ENCODE measurements at places on chromosomes 5 and 9.

DNA sequence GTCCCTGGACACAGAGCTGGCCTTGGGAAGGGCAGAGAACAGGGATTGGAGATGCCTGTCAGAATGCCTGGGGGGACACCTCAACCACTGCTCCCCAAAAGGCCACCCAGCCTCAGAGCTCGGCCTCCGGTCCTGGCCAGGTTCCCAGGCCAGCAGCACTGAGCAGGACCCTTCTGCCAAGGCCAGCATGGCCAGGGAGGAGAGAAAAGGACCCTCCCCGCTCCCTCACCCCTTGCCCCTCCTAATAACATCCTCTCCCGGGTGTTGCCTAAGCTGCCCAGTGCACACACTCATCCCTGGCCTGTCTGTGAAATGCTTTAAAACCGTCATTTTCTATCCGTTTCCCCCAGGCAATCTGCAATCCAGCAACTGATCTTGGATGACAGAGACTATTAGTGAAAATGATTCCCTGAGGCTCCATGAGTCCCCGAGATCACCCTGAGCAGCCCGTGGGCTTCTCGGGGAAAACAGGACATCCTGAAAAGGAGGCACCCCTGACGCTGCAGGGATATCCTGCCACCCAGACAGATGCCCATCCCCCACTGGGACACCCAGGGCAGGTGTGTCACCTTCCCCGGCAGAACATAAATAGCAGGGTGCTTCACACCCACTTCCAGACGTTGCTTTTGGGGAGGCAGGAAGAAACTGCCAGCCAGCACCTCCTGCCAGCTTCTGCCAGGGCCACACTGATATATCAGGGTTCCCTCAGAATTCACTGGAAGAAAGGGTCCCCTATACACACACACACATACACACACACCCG, 75.3 kb downstream of the ADAMTS2 start:
- no peak for DNase-seq

DNA sequence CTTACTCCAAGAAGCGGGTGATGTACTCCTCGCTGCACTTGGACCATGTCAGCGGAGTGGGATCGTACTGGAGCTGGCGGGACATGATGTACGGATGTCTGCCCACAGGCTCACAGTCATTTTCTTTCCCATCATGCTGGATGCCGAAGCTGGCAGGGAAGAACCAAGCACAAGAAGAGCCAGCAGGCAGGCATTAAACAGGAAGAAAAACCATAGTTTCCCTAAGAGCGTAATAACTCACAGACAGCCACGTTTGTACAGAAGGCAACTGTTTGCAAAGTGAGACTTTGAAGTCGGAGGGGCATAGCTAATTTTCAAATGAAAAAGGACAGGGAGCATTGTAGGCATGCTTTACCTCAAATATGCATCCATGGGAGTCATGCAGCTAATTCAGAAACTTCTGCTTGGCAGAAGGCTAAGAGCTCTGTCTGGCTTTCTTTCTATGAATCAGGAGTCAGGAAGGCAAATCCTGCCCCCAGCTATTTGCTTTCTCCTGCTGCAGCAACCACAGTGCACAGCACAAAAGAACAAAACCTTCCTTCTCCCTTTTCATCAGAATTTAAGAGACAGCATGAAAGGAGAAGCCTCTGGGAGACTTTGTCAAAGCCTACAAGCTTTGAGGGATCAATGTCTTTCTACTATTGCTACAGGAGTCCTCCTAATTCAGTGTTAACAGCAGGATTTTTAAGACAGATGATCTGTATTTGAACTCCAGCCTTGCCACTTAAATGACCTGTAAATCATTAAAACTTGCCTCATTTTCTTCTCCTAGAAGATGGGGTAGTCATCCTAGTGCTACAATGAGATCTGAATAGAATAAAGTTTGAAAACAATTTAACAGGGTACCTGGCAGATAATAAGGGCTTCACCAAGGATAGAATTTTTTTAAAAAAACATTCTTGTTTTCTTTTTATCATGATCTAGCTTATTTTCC, 209.1 kb downstream of the TARS1 start:
- no peak for DNase-seq

DNA sequence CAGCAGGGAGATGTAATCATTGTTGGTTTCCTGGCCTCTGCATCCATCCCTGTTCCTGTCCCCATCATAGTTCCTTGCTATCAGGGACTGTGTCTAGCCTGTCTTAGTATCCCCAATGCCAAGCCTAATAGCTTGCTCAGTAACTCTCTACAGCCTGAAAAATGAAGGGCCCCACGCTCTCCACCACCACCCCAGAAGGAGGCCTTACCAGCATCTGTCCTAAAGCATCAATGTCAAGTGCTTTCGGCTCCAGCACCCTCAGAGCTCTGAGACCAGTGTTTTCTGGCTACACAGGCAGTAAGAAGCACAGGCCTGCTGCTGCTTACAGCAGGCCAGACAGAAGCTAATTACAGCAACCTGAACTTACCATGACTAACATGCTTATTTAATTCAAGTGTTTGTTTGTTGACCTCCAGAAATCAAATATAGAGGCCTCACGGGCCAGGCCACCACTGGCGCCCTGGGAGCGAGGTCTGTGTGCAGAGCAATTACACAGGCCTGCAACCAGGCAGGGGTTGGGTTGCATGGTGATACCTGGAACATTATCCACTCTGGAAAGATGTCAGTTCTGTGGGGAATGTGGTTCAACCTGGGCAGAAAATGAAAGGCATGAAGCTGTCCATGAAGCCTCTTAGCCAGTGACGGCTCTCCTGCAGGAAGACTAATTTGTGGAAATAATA, 124.3 kb downstream of the SLC1A3 start:
- DNase-seq = no peak

DNA sequence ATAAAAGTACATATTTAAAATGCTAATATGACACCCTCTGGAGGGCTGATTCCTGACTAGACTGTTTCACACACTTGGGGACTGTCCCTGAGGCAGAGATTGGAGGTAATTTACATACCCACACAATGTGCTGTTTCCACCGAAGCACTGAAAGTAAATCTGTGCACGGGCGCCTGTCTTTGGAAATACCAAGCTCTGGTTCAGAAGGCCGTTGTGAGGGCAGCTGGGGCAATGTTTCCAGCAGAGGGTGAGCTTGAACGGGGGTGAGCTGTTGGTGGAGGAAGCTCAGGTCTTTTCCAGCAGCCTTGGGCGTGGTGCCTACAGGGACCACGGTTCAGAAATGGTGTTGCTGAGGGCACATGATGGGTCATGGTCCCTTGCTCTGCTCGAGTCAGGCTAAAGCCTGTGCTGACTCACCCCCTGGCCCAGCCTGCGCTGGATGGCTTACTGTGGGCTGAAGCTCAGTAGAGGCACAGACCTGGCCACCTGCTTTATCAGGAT, 25.8 kb upstream of the HMCN2 start:
- DNase-seq = peak; percentile 65

DNA sequence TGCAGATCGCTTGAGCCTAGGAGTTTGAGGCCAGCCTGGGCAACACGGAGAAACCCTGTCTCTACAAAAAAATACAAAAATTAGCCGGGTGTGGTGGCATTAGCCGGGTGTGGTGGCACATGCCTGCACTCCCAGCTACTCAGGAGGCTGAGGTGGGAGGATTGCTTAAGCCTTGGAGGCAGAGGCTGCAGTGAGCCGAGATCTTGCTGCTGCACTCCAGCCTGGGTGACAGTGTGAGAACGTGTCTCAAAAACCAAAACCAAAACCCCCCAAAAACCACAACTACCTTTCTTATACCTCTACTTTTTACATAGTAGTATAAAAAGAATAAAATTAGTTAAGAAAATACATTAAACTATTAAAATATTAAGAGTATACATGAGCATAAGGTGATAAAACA, 121.2 kb downstream of the RAPGEF6 start:
- no peak for DNase-seq

- DNase-seq = no peak
These were observed 10.9 kb downstream of the CLPTM1L start for GRCh38 chr5:1333986-1334385.

DNA sequence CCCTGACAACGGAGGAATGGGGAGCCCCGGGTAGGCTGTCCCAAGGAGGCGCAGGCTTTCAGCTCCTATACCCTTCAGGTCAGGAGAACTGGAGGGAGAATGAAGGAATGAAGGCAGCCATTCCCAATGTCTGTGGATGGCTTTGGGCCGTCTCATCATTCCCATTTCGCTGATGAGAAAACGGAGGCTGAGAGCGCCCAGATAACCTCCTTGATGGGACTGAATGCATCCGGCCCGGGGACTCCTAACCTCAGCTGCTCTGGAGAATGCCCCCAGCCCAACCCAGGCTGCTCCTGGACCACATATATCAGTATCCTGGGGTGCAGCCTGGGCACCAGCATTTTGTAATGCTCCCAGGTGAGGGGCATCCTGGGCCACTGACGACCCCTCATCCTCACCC, 52.6 kb upstream of the RNU6ATAC start:
- no peak for DNase-seq

GRCh38 chr5:124741711-124742496, 4.5 kb downstream of the ZNF608 start:
- no peak for DNase-seq

- DNase-seq = no peak
These were observed at the start of gene DMRT1 for GRCh38 chr9:841371-842209. Gene DMRT1 (plus strand): TSS chr9:841697. CDS start chr9:841839, 142 bp downstream.

- DNase-seq = no peak
These were observed 653.7 kb downstream of the CDH18 start for GRCh38 chr5:19334278-19334677.

DNA sequence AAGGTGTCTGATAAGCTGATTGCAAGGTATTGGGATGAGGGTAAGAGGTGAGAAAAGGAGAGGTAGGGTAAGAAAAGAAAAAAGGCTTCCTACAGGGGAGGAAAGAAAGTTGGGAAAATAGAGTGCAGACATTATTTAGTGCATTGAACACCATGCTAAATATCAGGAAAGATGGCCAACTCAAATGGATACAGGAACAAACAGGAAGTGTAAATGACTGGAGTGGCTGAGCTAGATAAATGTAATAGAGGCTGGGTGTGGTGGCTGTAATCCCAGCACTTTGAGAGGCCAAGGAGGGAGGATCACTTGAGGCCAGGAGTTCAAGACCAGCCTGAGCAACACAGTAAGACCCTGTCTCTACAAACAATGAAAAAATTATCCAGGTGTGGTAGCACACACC, 32.2 kb downstream of the OTP start:
- no peak for DNase-seq

GRCh38 chr9:29203244-29203930, 1630.1 kb upstream of the C9orf72 start:
- no peak for DNase-seq

DNA sequence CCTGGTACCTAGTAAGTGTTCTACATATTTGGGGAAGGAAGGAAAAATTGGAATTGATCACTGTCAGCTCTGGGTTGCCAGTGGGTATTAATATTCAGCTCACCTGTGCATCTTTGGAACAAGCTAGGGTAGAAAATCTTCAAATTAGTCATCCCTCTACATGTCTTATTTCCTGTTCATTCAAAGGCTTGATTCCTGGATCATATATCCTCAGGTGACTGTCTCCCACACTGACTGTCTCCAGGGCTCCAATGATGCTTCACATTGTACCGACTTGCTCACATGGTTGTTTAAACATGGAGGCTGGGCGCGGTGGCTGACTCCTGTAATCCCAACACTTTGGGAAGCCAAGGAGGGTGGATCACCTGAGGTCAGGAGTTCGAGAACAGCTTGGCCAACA, 11.6 kb upstream of the SUSD1 start:
- DNase-seq = no peak

DNA sequence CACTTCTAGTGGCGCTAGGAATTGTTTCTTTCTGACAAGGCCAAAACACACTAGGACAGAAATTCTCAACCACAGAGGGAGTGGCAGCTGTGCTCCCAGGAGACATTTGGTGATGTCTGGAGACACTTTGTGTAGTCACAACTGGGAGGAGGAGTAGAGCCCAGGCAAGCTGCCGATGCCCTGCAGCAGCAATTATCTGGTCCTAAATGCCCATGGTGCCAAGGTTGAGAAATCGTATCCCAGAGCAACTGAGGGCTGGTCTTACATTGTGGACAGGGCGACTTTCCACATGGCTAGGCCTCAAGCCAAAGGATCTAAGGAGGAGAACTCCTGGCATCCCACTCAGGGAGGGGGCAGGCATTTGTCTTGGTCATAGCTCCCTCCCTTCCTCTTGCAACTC, 259.9 kb downstream of the GADD45G start:
- DNase-seq = no peak

- no peak for DNase-seq
These were observed 276.7 kb upstream of the KIF2A start for GRCh38 chr5:62029303-62029702.

DNA sequence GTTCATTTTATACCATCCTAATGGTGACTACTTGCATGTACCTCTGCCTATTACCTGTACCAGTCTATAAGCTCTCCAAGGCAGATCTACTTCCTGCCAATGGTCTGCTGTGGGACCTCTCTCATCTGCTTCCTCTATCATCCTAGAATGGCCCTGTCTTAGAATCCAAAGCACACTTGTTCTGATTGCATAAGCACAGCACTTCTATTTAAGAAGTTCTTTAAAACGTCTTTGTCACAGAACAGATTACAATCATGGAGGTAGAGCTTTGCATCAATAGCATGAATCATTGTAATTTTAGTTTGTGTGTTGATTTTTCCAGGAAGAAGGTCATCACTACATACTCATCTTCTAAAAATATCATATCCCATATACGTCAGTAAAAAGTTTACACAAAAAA, 131.8 kb upstream of the ACOT12 start:
- DNase-seq = peak; percentile 47

GRCh38 chr5:174309131-174309795, 263.8 kb downstream of the NSG2 start:
- DNase-seq = no peak

DNA sequence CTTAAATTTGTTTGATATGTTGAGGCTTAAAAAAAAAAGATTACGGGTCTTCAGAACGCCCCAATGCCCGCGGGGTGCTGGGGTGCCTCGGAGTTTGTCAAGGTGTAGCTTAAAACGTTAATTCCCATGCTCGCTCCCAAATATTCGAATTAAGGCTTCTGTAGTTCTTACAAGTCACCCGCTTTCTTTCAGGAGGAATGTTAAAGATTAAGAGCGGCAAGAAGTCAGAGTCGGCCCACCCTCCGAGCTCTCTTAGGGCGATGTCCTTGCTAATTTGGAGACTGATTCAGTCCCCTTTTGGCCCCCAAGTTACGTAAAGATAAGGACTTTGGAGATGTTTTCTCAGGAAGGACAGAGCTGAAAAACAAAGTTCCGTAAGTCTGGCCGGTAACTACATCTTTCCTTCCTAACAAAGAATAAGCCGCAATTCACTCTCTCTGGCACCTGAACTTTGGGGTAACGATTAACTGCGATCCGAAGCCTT, 746 bp upstream of the NPM1 start:
- peak; percentile 25 for DNase-seq

DNA sequence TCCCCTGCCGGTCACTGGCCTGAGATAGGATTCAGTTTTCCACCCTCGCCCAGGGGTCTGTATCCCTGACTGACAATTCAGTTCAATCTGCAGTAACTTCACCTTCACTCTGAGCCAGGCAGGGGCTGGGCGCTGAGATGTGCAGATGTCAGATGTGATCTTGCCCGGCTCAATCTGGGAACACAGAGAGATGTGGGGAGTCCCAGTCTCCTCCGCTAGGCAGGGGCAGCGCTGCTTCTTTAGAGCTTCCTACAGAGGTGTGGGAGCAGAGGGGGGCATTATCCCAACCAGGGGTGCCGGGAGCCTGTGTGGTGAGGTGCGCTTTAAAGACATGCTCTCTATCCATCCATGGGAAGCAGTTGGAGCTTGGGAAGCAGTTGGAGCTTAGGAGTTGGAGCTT, 14.6 kb downstream of the TMOD1 start:
- no peak for DNase-seq

Data from inflammatory macrophage treated with lipopolysaccharide for 1 hour (primary cell).